ENCODE measurements at places on chromosomes 12 and 14.

GRCh38 chr12:6507102-6507998 is 13.4 kb downstream of the NCAPD2 start:
- DNase-seq: no peak

DNA sequence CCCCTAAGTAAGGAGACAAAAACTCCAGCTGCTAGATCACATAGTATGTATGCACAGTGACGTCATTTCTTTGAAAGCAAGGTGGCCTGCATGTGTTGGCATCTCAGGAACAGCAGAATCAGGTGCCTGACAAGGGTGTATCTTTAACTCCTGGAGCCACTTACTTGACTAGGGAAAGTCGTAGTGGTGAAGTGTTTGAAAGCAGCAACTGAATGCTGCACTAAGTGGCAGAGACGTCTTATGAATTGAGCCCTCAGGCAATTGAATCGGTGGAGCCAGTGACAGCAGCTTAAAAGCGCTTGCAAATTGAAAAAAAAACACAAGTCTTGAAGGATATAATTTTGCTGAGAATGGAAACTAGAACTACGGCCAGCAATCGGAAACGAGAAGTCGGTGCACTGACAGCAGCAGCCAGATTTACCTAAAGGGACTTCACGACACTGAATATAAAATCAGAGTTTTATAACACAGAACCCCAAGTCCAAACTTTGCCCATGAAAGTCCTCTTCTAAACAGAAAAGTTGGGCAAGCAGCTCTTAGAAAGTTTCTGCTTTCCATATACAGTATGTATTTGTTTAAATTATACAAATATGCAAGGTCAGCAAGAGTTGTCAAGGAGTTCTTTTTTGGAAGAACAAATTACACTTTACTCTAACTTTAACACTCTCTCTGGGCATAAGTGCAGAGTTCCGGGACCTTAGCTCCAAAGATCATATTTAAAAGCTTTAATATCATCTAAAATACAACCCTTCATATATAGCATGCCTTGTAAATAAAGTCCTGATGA is 1.1 kb downstream of the IGF1 start:
- DNase-seq: no peak

- DNase-seq: no peak
Measured at GRCh38 chr14:81772381-81772780, 238.7 kb upstream of the SEL1L start.

- DNase-seq: no peak
Measured at GRCh38 chr14:75315144-75315543, 36.5 kb downstream of the FOS start.

DNA sequence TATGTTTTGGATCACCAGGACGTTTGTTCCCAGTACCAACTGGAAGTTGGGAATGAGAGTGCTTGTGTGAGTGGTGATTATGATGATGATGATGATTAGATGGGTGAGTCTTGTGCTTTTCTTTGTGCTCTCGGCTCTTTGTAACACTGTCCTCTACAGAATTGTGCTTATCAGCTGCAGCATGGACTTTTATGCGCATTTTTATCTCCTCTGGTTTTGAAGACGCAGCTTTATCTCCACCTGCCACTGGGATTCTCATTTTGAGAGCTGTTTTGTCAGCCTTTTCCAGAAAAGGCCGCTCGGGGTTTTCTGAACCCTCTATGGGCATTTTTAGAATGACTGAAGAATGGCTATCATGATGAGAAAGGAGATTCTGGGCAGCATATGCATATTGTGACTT is 11.5 kb upstream of the KANSL2 start:
- no peak for DNase-seq

DNA sequence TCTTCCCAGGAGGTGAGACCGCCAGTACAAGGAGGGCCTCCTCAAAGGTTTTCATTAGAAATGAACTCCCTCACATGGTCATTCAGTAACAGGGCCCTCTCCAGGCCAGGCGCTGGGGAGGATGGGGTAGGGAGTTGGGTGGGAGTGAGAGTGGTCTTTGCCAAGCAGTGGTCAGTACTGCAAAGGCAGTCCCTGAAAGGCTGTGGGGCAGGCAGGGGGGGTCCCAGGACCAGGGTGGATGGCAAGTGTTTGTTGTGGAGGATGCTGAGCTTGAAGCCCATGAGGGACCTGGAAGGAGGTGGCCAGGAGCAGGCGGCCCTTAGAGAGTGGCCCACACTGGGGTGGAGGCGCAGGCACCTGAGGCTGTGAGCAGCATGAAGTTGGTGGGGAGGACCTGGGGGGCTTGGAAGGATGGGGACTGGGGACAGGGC is 26.1 kb downstream of the CEP170B start:
- no peak for DNase-seq

- no peak for DNase-seq
Measured at GRCh38 chr14:72644758-72645489, 249.0 kb downstream of the DPF3 start.

GRCh38 chr12:599756-600155 is 63.5 kb downstream of the NINJ2 start:
- DNase-seq: no peak

- no peak for DNase-seq
Measured at GRCh38 chr12:32603858-32604257, 75.2 kb upstream of the DNM1L start.

- DNase-seq: no peak
Measured at GRCh38 chr14:33570694-33571310, 380.1 kb downstream of the EGLN3 start.

- no peak for DNase-seq
Measured at GRCh38 chr14:45065956-45066355, 18.0 kb upstream of the PRPF39 start.

GRCh38 chr14:53534841-53535240 is 381.7 kb upstream of the DDHD1 start:
- no peak for DNase-seq

- no peak for DNase-seq
Measured at GRCh38 chr14:35336494-35337268, 44.5 kb downstream of the PSMA6 start.

DNA sequence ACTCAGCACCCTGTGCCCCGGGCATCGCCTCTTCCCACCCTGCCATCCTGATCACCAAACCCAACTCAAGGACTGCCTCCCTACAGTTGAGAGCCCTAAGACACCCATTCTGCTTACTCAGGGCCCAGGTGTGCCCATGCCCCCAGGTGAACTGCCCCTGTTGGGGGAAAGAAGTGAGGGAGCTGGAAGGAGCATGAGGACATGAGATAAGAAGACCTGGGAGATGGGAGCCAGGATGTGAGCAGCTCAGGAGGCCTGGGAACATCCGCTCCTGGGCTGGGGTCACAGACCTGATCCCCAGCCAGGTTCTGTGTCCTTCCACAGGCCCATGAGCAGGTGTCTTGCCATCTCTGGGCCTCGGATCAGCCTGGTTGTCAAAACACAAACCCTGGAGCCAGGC is 6.6 kb downstream of the RAPGEF3 start:
- DNase-seq: no peak

DNA sequence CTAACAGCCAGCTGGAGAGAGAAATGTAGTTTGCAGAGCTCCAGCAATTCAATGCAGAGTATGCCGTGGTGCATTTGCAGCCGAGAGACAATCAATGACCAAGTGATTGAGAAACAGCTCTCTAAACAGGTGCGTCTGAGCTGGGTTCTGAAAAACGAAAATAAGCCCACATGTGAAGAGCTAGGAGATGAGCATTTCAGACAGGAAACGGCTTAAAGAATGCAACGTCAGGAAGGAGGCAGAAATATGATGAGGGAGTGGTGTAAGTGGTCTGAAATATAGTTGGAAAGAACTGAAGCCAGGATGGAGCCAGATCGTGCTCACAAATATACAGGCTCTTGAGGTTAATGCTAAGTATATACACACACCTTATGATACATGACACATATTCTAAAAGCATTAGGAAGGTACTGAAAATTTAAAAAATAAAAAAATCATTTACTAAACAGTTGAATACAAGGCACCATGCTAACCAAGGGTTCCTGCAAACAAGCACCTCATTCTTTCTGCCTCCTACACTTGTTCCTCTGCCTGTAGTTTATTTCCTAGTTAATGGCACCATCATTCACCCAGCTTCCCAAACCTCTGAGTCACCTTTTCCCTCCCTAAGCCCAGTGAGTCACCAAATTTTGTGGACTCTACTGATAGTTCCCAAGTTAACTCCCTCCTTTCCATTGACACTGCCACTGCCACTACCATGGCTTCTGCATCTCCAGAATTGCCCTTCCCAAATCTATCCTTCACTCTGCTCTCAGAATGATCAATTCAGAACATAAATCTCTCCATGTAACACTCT is 2.3 kb upstream of the GARIN2 start:
- DNase-seq: no peak
